Activated T-cell treated with anti-CD3 and anti-CD28 coated beads for 48 hours (primary cell): ENCODE measurements at places on chromosomes 13 and 19.

DNA sequence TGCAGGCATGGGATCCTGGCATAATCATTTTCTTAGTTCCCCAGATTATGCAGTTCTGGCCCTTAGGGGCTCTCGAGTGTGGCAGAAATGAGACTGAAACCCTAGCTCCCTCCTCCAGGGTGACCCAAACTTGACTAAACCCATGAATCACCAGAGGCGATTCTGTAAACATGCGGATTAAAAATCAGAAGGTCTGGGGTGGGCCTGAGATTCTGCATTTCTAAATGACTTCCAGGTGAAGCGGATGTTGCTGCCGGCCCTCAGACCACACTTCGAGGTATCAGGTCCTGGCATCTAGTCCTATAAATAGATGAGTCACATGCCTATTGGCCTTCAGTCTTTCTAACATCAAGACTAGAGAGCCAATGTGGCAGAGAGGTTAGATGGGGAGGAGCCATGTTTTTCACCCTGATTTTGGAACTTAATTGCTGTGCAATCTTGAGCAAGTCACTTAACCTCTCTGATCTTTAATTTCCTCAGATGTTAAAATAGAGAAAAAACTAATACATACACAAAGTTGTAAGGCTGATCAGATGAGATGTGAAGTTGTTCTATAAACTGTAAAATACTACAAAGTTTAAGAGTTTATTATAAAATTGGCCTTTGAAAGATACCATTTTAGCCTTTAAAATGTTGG, 431.2 kb downstream of the FOXO1 start:
- DNase-seq = no peak

GRCh38 chr19:15671891-15672579, 852 bp upstream of the CYP4F12 start:
- DNase-seq = no peak

DNA sequence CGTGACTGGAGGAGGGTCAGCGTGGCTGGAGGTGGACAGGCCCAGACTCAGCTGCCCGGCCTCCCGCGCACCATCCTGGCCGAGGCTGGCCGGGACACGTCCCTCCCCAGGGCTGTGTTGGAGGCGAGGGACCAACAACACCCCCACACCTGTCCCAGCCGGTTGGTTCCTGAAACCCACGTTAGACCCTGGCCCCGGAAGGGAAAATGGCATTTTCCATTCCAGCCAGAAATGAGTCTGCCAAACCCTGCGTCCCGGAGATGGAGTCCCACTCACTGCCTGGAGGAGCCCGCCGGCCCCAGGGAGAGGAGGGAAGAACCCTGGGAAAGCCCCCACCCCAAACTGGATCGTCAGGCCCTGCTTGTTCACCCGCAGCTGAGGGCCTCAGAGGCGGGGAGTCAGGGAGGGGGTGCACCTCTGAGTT, 4.8 kb upstream of the WDR18 start:
- no peak for DNase-seq

DNA sequence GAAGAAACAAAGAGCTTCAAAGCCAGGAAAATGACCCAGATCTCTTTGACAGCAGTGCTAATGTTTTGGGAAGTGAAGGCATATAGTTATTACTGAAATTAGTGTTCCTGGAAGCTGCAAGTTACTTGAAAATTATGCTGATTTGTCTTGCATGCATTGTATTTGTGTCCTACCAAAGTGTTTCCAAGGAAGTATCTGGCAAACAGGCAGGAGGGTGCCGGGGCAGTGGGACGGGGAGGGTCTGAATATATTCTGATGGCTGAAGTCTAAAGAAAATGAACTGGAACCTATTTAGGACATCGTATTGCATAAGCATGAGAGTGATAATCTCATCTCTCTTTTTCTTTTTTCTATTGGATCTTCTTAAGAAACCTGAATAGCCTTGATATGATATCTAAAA, 9.0 kb downstream of the RNASEH2B start:
- no peak for DNase-seq

DNA sequence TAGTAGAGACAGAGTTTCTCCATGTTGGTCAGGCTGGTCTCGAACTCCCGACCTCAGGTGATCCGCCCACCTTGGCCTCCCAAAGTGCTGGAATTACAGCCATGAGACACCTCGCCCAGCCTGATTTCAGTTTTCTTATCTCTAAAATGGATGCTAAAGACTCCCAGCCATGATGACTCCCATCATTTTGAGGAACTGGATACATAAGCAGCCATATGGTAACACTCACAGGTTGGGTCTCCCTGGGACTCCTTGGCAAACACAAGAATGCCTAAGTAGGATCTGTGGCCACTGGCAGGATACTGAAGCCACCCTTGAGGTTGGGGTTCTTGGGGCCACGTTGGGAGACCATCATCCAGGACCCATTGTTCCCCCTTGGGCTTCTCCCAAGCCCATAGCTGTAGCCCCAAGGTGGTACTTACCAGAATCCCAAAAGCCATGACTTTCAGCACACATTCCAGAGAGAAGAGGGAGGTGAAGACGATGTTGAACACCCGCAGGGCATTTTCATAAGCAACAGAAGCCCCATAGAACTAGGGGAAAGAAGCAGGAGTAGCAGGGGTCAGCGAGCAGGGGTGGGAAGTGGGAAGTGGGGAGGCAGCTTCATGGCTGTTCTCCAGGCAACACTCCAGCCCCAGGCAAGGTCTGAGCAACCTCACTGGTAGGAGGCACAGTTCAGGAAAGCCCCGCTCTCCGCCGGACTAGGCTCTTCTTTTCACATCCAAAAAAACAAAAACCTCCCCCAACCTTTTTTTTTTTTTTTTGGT, 102.5 kb downstream of the IER2 start:
- DNase-seq = no peak

DNA sequence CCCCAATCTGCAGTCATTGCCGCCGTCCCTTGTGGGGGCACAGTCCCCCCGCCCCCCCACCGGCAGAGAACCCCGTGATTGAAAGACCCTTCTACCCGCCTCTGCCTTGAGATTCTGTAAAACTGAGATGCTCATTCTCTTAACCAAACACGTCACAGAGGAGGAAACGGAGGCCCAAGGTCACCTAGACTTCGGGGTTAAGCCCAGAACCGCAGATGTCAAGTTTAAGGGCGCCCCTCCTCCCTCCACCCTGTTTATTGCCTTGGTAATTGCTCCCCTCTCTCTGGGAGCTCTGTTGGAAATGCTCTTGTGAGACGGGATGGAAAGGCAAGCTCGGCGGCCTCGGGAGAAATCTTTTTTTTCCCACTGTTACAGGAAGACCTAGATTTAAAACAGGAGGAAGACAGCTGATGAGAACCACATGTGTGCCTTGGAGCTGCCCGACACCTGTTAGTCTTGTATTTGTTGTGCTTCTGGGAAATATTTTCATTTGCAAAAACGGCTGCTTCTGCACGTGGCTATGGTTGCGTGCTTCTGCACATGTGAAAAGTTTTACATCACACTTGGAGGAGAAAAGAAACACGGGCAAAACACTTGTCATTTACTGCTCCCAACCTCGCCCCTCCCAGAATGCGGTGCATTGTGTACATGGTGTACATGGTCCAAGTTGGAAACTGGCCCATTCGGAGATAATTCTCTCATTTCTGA, 1.1 kb upstream of the MED26 start:
- DNase-seq = no peak

DNA sequence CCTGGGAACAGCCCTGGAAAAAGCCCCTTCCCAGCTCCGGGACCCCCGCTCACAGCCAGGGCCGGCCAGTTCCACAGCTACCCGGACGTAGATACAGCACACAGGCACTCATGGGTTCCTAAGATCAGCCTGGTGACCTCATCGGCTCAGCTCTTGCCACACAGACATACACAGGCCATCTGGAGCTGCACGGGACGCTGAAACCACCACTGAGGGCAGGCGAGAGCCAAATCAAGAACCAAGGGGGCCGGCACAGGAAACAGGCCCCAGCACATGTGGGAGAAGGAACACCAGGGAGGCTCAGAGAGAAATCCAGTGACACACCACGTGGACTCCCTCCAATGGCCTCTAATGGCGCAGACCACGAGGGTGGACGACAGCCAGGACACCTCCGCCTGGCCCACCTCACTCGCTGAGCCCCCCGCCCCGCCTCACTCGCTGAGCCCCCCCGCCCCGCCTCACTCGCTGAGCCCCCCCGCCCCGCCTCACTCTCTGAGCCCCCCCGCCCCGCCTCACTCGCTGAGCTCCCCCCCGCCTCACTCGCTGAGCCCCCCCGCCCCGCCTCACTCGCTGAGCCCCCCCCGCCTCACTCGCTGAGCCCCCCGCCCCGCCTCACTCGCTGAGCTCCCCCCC, 69.7 kb upstream of the C13orf46 start:
- no peak for DNase-seq

DNA sequence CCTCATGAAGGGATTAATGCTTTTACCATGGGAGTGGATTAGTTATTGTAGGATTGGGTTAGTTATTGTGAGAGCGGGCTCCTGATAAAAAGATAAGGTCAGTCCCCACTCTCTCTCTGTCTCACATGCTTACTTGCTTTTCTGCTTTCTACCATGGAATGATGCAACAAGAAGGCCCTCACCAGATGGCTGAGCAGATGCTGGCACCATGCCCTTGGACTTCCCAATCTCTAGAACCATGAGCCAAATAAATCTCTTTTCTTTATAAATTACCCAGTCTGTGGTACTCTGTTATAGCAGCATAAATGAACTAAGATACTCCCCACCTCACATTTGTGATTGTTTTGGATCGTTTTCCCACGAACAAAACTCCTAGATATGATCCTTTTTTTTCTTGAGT, 353.8 kb downstream of the DNAJC15 start:
- no peak for DNase-seq

GRCh38 chr19:23999821-24000610, 85.3 kb downstream of the ZNF726 start:
- DNase-seq = no peak

DNA sequence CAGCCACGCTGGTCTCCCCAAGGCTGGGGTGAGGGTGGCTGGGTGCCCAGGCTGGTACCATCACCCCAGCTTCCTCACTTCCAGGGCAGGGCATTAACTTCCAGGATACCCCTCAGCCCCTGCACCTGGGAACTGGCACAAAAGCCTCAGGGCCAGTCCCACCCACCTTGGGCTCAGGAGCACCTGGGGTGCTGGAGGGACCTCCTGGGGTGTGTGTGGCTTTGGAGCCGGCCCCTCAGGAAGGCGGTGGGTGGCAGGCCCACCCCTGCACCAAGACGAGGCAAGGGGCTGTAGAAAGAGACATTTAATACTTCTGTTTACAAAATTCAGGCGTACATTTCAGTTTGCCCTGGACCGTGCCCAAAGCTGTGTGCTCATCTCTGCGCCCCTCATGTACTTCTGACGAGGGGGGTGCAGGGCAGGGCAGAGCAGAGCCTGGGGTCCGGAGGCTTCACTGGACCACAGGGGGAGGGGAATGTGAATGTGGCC, 16.8 kb downstream of the MPND start:
- DNase-seq = no peak

GRCh38 chr19:2337329-2337707, 8.8 kb downstream of the SPPL2B start:
- DNase-seq = no peak

DNA sequence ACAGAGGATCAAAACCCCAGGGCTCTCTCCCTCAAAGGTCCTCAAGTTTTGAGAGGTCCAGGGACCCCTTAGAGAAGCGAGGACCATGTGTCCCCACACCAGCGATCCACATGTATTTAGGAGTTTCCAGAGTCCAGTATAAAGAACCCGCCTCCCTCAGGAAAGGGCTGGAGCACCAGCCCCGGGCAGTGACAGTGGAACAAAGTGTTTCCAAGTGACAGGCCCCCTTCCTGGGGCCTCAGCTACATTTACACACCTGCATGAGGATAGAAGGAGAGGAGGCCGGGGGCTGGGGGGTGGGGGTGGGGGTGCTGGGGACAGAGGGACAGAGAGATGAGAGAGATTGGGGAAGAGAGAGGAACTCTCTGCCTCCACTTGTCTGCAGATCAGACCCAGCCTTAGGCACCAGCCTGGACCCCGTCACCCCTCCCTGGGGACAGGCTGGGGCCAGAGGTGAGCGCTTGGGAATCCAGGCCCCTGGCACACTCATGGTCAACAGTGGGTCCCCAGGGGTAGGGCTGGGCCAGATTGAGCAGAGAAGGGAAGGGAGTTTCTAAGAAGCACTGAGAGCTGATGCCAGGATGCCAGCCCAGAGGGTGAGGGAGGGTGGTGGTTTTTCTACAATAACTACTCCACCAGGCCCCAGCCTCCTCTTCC, 802 bp downstream of the BCAM start:
- DNase-seq = no peak

DNA sequence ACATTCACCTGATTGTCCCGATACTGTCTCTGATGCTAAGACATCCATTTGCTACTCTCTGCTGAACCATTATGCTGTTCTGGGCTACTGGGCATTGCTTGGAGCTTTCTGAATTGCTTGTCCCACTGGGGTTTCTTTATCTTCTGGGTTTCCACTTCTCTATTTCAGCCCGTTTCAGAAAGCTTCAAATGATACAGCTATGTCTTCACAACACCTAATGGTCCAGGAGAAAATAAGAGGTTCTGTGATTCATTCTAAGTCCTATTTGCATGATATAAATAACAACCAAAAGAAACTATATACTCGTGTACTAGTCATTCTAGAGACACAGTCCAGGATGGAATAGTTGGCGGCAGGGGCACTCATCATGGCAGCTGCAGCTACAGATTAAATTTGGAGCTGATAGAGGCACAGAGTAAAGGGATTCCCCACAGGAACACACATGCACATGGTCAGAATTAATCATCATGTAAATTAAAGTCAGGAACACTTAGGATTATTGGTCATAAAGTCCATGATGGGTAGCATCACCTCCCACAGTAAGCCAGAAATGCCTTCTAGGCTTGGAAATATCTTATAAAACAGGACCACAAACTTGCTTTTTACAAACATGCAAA, 33.3 kb upstream of the SCEL start:
- DNase-seq = no peak

- no peak for DNase-seq
Observed at GRCh38 chr13:38518328-38518727, 168.5 kb upstream of the FREM2 start.

DNA sequence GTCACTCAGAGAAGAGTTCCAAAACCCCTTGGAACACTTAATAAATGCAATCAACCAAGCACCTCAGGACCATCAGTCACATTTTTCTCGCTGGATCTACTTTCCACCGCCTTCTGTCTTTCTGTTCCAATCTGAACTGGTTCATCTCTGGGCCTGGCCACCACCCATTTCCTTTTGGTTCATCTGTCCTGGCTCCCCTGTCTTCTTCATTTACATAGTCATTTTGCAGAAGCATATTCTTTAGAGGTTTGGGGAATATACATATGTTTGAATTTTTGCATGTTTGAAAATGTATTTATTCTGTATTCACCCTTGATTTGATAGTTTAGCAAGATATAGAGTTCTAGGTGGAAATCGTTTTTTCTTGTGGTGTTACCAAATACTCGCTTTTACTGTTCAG, 188.2 kb downstream of the MTUS2 start:
- no peak for DNase-seq
